Activated T-cell treated with anti-CD3 and anti-CD28 coated beads, Interleukin-2, amount 50 U/mL, for 48 hours (primary cell): ENCODE measurements at places on chromosomes 5 and 9.

DNA sequence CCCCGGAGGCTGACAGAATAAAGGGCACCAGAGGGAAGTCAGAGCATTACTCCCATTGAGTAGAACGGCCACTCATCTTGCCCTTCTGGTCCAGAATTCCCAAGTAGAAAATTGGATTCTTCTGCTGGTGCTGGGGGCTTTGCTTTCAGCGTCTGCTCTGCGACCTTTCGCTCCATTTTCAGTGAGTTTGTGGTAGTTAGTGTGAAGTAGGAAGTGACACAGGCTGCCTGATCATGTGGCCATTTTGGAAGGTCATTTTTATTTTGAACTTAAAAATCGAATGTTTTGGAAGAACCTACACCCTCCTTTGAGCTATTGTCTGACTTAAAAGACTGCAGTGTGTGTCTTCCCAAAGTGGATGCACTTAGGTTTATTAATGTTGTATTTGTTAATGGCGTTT, 56.7 kb upstream of the FAM120AOS start:
- DNase-seq = no peak

DNA sequence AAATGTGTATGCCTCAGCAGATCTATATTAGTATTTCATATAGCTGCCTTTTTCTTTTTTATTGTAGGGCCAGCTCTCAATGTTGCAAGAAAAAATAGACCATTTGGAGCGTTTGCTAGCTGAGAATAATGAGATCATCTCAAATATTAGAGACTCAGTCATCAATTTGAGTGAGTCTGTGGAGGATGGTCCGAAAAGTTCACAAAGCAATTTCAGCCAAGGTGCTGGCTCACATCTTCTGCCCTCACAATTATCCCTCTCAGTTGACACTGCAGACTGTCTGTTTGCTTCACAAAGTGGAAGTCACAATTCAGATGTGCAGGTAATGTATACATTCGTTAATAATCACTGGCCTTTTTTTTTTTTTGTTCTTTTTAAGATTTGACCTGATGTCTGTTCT, 23.7 kb downstream of the MAN2A1 start:
- DNase-seq = no peak

- DNase-seq = no peak
Observed at GRCh38 chr5:95384485-95385213, 6.5 kb upstream of the FAM81B start.

DNA sequence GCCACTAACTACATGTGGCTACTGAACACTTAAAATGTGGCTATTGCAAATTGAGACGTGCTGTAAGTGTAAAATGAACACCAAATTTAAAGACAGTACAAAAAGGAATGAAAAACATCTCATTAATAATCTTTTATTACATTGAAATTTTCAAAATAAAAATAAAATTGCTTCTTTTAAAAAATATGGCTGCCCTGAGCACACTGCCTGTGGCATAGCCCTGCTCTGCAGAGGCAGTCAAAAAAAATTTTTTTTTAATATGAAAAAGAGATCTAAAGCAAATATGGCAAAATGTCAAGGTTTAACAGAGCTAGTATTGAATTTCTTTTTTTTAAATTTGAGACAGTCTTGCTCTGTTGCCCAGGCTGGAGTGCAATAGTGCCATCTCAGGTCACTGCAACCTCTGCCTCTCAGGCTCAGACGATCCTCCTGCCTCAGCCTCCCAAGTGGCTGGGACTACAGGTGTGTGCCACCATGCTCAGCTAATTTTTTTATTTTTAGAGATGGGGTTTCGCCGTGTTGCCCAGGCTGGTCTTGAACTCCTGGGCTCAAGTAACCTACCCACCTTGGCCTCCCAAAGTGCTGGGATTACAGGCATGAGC, 25.6 kb downstream of the CARNMT1 start:
- no peak for DNase-seq

- no peak for DNase-seq
Observed at GRCh38 chr9:2319421-2319820, 302.2 kb upstream of the VLDLR start.

GRCh38 chr9:133467101-133467500, 7.3 kb downstream of the CACFD1 start:
- DNase-seq = no peak

- DNase-seq = no peak
Observed at GRCh38 chr9:133563291-133563796, 28.8 kb downstream of the ADAMTSL2 start.

- no peak for DNase-seq
Observed at GRCh38 chr5:132754947-132755346, 7.7 kb downstream of the CCNI2 start.

DNA sequence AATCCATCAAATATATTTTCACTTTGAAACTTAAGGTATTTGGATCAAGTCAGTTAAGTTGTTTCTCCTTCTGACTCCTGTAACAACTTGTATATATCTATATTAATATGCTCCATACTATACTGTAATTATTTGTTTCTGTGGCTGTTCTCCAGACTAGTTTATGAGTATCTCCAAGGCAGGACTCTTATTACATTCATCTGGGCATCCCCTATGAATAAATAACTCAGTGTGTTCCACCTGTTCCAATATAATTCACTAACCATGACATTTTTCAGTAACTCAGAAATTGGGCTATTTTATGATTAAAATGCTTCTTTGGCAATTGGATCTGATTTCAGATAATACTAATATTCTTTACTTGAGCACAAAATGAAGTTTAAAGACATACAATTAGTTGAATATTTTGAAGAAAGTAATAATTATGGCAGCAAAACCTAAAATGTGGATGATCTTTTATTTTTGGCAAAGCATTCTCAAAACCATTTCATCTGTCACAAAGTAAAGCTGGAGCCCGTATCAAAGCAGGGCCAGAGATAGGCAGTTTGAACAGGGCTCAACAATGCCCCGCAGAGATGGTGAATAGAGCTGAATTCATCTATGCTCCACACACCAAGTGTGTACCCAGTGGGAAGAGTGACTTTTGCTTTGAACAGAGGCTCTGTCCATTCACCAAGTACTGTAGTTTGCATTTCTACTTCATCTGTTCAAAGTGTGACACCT, 314.3 kb downstream of the PDE4D start:
- no peak for DNase-seq

- no peak for DNase-seq
Observed at GRCh38 chr5:136639616-136640015, 274.3 kb upstream of the TRPC7 start.
